CD8-positive, alpha-beta T cell (primary cell): ENCODE measurements at places on chromosomes 6 and 20.

- no peak for DNase-seq
These were observed 10.1 kb upstream of the SULF2 start for GRCh38 chr20:47795214-47795907.

DNA sequence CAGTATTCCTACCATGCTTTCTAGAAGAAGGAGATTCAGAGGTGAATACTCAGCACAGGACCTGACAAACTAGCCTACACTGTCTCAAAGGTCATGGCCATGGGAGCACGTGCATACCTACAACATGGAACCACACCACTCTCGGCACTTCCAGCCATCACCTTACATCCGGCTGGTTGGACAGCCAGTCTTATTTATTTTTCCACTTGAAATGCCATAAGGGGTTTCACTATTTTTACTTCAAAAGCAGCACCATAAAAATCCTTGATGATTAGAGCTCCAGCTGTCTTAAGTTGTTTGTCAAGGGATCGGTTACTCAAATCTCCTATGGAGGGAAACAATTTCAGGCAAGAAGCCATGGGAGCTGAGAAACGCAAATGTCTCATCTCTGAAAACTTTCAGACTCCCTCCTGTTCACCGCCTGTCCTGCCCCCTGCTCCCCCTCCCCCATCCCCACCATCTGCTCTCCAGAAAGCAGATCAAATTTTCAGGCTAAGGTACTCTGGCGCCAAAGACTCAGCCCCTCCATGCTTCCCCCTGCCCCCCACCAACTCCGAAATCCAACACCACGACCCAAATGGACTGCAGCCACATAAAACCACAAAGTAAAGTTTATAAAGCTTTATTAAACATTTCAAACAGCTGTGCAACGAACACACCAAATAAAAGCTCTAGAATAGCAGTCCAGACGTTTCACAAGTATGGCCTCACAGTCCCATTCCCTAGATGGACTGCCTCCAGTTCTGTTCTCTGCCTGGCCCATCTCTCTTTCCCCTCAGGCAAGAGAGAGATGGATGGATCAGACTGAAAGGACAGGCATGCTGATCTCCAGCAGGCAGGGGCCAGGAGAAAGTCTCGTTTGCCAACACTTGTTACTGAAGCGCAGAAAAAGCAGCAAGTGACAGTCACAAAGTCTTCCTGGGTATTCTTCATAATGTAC lies 4.0 kb upstream of the NNAT start:
- no peak for DNase-seq

DNA sequence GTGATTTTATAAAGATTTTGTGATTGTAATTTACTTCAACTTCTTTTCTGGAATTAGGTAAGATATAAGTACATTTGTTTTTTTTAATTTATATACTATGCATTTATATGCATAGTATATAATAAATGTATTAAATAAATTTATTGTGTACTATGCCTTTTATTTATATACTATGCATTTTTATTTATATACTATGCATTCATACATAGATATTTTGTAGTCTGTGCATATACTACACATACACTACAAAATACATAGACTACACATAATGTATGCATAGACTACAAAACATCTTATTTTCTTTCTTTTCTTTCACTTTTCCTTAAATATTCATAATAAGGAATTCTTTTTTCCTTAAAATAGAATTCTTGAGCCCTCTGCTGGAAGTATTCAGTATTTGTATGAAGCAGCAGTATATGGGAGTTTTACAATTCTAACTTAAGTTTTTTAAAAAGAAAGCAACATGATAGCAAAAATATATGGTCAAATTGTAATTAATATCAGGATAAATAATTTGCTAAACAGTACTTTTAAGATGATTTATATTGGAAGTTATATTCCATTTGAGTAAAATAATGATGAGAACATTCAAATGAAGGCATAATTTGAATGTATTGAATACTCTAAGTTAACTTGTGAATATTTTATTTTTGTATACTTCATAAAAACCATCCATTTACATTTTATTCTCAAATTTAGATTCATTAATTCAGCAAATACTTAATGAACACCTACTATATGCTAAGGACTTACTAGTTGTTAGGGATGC lies 129.3 kb downstream of the KLHL32 start:
- no peak for DNase-seq

DNA sequence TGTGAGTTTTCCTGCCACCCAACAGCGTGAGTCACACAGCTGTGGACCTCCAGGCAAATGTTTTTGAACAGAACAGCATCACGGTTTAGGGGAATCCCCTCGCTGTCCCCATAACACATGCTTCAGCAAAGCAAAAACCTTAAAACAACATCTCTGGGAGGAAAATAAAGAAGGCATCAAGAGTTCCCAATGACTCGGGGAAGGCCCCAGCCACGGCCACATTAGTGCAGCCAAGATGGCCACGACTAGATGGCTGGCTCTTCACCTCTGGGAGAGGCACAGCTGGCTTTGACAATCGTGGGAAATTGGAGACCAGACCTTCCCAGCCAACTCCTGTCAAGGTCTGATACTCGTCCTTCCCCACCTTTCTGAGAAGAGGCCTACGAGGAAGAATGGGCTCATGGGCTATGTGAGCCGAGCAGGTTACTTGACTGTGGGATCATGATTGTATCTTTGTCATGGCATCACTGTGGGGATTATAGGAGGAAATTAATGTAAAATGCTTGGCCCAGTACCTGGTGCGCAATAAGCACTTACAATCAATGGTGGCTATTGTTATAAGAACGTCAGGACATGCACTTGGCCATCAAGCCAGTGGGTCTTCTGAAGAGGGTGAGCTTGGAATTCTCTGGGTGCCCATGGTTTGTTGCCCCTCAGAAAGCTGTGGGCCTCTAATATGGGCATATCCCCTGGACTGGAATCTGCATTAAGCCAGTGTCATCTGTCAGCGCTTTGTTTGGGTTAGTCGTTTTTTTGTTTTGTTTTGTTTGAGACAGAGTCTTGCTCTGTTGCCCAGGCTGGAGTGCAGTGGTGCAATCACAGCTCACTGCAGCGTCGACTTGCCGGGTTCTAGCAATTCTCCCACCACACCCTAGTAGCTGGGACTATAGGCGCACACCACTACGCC lies 43.6 kb downstream of the FGD2 start:
- peak; percentile 93 for DNase-seq

DNA sequence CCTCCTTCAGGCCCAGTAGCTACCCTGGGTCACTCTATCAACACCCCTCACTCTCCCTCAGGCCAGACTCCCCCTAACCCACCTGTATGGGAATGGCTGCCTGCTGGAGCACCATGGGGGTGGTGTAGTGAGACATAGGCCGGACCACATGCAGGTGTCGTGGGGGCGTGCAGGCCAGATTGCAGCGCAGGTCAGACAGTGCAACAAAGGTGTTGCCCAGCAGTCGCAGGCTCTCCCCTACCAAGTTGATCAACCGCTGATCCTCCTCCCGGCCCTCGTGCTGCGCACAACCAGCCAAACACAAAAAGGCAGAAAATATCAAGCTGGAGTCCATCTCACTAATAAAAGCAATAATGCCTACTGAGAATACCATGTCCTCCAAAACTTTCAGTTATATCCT lies 7.1 kb downstream of the BAG6 start:
- DNase-seq, result no peak

DNA sequence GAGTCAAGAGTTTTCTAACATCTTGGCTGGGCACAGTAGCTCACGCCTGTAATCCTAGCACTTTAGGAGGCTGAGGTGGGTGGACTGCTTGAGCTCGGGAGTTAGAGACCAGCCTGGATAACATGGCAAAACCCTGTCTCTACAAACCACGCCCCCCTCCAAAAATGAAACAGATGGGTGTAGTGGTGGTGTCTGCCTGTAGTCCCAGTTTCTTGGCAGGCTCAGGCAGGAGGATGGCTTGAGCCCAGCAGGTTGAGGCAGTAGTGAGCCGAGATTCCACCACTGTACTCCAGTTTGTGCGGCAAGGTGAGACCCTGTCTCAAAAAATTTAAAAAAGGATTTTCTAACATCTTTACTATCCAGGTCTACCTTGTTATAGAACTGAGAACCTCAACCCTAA lies 22.0 kb downstream of the FAM8A1 start:
- DNase-seq, result no peak

GRCh38 chr6:47595785-47596184 lies 102.6 kb upstream of the ADGRF4 start:
- DNase-seq, result no peak

- no peak for DNase-seq
These were observed 11.6 kb upstream of the F13A1 start for GRCh38 chr6:6331946-6332601.

DNA sequence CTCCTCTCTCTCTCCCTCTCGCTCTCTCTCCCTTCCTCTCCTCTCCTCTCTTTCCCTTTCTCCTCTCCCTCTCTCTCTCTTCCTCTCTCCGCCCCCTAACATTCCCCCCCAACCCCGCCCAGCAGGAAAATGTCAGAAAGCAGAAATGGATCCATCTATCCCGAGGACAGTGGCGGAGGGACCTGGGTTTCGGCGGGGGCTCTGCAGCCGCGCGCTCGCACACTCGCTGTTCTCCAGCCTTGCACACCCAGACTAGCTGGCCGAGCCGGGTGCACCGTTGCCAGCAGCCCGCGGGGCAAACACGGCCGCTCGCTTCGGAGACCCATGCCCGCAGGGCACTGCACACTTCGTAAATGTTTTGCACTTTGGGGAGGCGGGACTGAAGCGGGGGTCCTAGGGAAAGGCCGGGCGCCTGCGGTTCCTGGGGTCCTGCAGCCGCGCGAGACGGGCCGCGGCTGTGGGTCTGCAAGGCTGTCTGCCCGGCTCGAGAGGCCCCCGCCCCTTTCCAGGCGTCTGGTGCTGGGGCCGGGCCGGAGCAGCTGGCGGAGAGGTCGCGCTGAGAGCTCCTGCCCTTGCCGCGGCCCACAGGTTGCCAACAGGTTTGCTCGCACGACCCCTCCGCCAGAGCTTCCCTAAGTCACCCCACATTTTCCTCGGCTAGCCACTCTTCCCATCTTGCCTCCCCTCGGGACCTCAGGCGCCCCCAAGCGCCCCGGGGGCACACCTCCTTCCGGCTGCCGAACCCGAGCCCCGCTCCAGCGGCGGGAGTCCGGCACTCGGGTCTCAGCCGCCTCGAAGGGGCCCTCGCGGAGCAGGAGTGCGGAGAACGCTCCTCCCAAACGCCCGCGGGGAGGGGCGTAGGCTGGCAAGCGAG lies 818 bp upstream of the MDGA1 start:
- peak; percentile 37 for DNase-seq

DNA sequence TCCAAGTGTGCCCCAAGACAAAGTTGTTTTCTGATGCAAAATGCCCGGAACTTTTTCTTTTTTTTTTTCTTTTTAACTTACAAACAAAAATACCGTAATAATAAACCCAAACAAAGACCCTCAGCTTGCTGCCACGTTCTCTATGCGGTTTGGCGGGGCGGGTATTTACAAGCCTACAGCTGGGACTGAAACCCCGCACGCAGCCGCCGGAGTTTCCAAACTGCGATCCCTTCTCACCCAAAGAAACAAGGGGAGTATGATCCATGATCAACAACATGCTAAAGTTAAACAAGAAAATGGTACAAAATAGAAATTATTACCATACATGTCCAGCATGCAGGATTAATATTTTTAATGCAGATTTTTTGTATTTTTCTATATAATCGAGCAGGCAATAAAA lies 2.1 kb downstream of the MAFB start:
- DNase-seq, result no peak

DNA sequence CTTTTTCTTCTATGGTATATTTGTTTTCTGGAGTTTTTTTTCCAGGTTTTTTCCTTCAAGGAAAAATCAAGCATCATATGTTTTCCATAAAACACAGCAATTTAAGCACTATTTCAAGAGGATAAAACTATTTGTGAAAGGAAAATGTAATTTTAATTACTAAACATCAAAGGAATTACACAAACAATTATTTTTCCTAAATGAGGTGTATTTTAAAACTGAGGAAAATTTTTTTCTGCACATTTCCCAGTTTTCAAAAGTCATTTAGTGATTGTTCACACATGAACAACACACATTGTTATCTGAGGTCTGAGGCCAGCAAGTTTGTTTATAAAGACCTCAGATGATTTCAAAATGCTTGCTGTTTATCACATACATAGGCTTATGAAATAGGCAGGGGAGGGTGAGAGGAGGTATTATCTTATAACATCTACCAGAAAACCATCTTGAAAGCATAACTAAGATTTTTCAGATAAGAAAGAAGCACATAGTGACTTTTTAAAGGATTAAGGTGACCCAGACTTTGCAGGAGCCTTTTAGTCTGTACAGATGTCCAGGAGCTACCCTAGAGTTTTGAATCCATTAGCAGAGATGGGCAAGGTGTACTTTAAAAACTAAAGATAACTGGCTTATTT lies 381.6 kb downstream of the GJA1 start:
- no peak for DNase-seq

DNA sequence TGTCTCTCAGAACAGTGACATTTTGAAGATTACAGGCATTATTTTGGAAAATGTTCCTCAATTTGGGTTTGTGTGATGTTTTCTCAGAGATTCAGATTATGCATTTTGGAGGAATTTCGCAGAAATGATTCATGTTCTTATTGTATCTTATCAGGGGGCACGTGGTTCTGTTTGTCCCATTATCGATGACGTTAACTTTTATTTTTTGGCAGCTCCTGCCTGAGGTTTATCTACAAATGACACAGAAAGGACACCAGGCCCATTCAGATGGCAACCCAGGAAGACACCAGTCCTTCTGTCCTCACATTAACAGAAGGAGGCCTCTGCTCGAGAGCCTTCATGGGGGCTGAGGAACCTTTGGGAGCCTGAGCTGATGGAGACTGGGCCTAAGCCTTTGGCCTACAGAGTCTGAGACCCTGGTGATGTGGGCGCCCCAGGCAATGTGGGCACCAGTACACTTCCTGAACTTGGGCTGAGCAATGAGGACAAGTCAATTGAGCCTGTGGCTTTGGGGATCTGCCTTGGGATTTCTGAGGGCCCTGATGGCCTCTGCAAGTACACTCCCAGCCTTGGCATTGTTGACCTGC lies 41.2 kb upstream of the EZR start:
- DNase-seq, result no peak

- no peak for DNase-seq
These were observed 560.8 kb downstream of the CD109 start for GRCh38 chr6:74256781-74257180.

GRCh38 chr6:37802810-37803209 lies 16.7 kb upstream of the ZFAND3 start:
- no peak for DNase-seq

DNA sequence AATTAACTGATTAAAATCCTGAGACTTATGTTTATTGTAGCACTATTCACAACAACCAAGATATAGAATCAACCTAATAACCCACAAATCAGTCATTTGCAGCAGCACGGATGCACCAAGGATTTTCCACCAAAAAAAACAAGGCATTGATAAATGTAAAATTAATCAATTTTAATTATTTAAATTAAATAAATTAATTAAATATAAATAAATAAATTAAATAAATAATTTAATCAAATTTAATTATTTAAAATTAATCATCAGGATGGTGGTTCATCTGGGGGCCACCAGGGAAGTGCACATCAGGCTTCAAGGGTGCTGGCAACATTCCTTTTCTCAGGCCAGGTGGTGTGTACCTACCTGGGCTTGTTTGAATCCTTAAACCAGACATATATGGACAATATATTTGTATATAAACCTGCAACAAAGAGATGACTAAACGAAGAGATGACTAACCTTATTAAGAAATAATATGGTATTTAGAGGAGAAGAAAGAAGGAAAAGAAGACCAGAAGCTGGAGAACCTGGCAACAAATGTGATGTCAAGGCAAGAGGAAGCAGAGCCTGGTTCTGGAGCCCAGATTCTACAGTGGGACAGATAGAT lies 89.2 kb downstream of the CD164 start:
- DNase-seq, result no peak
